Activated T-helper 17 cell treated with anti-CD3 and anti-CD28 coated beads, Interleukin-2, amount 50 U/mL, for 72 hours (primary cell): ENCODE measurements at places on chromosomes 7 and 10. TPM values are rescaled to one million over a fixed set of nuclear protein-coding genes. Genes with fewer than 3 reads are reported as not detected.

- ATAC-seq, result no peak
Measured at GRCh38 chr10:31604646-31605170, 285.7 kb downstream of the ZEB1 start.

The TSPAN15 gene
- 4.9 TPM for total RNA-seq

DNA sequence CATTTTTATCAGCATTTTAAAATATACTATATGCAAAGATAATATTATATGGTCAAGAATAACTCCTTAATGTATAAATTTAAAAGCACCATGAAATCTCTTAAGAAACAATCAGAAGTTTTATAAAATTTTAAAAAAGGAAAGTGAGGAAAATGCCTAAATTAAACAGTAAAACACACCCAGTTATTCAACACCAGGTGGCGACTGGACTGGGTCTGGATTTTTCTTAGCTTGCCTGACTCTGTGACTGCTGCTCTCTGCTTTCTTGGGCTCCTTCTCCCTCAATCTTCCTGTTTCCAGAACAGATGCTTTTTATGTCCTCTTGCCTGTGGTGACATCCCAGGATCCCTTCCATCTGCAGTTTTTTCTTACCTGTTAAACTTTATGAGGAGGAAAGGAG, 200.3 kb downstream of the BICC1 start:
- no peak for ATAC-seq

DNA sequence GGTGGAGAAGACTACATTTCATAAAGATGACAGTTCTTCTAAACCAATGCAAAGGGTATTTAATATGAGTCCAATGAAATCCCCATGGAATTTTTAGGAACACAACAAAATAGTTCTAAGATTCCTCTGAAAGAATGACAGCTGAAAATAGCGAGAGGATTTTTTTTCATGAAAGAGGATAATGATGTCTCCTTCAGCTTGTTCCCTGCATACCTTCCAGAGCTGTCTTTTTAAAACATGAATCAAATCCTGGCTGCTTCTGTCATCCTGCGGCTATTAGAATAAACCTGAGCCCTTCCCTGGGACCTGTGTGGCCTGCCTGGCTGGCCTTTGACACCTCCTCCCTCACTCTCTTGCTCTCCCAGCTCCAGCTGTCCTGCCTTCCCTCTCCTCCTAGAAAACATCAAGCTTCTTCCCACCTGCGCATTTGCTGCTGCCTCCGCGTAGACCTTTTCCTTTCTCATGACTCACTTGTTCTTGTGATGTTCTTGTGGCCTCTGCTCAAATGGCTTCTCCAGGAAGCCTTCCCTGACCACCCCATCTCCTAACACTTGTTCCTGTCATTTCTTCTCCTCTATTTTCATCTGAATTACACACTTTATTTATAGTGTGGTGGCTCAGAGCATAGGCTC, 57.4 kb downstream of the EEPD1 start:
- ATAC-seq, result no peak

- ATAC-seq, result no peak
Measured at GRCh38 chr10:79336739-79337138, 10.5 kb upstream of the PPIF start.

DNA sequence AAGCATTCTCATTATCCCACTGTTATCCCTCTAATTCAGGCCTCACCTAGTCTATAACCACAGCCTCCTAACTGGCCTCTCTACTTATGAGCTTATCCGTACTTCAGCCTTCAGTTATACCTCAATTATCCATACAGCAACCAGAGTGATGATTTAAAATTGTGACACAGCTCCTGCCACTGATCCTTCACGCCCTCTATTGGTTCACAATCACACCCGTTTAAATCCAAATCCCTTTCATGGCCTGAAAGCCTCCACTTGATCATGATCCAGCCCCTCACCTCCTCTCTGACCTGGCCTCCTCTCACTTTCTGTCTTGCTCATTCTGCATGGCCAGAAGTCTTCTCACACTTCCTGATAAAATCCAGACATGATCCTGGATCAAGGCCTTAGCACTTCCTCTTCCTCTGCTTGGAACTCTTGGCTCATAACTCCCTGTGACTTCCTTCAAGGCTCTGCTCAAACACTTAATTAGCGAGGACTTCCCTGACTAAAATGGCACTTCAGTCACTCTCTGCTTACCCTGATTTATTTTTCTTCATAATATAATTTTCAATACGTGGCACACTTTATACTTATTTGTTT, 19.0 kb upstream of the TMEM26 start:
- ATAC-seq, result no peak

DNA sequence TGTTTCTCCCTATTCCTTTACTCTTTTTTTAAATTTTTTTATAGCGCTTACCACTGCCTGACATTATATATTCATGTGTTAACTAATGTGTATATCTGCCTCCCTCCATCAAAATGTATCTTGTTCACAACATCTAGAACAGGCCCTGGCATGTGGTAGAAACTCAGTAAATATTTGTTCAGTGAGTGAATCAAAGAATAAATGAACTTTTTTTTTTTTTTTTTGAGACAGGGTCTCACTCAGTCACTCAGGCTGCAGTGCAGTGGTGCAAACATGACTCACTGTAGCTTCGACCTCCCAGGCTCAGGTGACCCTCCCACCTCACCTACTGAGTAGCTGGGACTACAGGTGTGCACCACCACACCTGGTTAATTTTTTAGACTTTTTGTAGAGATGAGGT, 7.5 kb upstream of the CALD1 start:
- ATAC-seq, result no peak

GRCh38 chr7:111678986-111679385, 116.7 kb upstream of the IMMP2L start:
- ATAC-seq, result no peak

DNA sequence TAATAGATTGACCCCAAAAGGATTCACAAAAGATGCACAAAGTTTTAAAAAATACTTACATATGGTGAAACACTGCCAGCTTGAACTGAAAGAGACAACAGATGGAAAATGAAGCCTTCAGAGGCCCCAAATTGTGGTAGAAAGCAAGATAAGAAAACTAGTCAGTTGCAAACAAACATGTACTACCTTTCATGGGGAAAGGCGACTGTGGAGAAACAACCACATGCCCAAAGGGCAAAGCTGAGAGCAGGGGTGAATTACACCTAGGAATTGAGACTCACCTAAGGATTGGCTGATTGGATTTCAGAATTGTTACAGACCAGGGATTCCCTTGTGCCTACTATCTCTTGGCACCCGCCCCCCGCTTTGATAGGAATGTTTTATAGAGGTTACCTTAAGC, 13.1 kb downstream of the EPC1 start:
- ATAC-seq, result peak; percentile 17

- peak; percentile 26 for ATAC-seq
Measured at GRCh38 chr7:111018960-111019736, 71.8 kb upstream of the LRRN3 start.

The IKZF5 gene
- 15.0 TPM for total RNA-seq
